ENCODE measurements at places on chromosomes 7 and 10.

DNA sequence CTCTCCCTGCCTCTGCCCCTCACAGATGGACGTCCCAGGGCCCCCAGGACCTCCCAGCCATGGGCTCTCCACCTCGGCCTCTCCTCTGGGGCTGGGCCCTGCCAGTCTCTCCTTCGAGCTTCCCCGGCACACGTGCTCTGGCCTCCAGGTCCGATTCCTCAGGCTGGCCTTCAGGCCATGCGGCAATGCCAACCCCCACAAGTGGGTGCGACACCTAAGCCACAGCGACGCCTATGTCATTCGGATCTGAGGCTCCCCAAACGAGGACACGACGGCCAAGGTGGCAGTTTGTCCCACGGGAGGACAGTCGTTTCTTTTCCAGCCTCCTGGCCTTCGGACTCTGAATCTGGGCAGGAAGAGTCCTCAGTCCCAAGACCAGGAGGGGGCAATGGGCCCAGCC is 5.2 kb downstream of the AP4M1 start:
- no peak for DNase-seq

GRCh38 chr7:25926451-25926850 is 225.5 kb upstream of the NFE2L3 start:
- no peak for DNase-seq

DNA sequence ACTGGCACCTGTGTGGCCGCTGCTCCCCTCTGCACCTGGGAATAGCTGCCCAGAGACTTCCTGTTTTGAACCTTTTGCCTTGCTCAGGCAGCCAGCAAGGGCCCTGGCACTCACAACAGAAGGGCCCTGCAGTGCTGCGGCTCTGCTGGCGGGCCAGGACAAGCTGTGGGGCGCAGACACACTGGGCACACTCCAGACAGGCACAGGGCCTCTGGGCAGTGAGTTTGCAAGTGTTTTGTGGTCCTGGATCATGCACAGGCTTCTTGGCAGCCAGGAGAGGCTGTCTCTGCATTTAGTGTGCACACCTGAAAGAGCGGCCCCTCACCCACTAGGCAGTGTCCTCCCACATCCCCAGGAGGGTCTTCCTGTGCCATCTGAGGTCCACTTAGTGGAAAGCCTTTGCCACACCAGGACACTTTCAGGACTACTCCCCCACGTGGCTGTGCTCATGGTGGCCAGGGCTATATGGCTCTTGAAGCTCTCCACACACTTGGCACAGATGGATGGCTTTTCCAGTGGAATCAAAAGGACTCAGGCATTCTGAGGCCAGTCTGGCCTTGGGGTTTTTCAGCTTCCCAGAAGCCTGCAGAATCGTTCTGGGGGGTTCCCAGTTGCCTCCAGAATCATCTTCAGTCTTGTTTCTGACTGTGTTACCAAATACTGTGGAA is 5.0 kb upstream of the ATP6V0E2 start:
- no peak for DNase-seq

DNA sequence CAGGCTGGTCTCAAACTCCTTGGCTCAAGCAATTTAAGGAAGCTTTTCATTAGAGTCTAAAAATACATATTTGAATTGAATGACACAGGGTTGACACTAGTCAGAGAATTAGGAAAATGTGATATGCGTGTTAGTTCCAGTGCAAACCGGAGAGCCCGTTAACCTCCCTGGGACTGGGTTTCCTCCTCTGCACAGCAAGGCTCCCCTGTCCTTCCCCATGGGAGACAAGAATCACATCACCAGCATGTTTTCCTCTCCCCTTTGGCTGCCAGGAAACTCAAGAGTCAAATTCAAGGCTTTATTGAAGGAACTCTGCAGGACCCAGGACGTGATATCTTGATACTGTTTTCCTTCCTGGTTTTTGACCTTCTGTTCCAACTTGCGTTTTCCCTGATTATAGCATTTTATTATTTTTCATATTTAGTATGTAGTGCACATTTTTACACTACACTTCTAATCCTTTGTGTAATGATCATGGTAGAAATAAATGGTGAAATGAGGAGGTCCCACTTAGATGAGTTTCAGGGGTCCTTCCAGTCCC is 24.9 kb downstream of the GSTO2 start:
- DNase-seq = no peak

DNA sequence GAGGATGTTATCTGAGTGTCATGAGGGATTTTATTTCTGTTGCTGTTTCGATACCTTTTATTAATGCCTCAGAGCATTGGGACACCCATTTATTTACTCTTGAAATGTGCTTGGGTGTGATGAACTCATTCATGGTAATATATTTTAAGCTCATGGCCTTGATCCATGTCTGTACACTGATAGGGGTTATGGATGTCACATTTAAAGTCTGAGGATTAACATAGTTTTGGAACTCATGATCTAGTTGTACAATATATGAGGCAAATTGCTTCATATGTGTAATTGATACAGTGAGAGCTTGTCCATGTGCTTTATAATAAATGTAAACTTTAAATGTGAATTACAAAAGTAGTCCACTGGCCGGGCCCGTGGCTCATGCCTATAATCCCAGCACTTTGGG is 23.0 kb upstream of the ZRANB1 start:
- no peak for DNase-seq

GRCh38 chr7:50448823-50449222 is 1.3 kb downstream of the FIGNL1 start:
- no peak for DNase-seq

- no peak for DNase-seq
These were observed 161.7 kb upstream of the TPK1 start for GRCh38 chr7:144997512-144997911.

DNA sequence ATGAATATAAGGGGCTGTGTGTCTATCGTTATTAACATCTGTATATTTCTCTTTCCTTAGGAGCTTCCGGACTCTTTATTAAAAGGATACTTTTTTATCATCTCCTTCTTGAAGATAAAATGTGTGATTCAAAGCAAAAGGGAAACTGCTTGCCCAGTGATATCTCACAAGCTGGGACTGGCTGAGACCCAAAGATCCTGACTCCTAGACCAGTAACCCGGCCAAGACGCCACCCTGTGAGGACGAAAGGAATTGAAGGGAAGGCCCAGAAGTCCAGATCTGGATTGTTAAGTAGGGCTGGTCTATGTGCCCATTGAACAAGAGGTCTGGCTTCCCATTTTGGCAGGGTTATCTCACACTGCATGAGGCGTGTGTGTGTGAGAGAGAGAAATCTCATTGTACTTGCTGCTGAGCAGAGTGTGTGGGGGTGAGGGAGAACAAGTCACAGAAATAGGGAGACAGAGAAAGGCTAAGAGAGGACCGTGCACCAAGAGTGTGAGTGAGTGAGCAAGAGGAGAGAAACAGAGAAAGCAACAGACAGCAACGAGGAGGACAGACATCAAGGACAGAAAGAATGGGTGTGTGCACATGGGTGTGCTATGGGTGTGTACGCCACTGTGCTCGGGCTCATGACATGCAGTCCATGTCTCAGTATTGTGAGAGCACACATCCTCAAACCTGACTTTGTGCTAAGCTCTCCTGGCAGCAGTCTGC is 75.4 kb downstream of the PLXNA4 start:
- DNase-seq = no peak

- no peak for DNase-seq
These were observed 19.7 kb downstream of the TRUB1 start for GRCh38 chr10:114957673-114958072.

DNA sequence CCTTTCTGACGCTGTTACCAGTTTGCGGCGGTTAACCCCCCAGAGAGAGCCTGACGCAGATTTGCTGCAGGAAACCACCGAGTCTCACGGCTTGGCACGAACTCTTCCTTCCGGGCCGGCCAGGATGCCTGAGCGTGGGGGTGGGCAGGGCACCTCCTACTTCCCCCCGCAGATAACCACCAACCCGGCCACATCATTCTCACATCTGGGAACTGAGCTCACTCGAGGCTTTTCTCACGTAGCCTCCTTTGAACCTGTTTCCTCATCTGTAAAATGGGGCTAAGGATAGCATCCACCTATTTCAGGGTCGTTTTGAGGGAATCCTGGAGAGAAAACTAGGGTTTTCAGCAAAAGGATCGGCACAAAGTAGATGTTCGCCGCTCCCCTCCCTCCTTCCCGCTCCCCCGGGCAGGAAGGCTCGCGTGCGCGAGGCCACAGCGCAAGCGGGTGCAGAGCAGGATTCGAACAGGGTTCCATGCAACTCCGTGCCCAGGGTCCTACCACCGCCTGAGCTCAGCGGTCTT is 23.6 kb downstream of the DDIT4 start:
- no peak for DNase-seq

DNA sequence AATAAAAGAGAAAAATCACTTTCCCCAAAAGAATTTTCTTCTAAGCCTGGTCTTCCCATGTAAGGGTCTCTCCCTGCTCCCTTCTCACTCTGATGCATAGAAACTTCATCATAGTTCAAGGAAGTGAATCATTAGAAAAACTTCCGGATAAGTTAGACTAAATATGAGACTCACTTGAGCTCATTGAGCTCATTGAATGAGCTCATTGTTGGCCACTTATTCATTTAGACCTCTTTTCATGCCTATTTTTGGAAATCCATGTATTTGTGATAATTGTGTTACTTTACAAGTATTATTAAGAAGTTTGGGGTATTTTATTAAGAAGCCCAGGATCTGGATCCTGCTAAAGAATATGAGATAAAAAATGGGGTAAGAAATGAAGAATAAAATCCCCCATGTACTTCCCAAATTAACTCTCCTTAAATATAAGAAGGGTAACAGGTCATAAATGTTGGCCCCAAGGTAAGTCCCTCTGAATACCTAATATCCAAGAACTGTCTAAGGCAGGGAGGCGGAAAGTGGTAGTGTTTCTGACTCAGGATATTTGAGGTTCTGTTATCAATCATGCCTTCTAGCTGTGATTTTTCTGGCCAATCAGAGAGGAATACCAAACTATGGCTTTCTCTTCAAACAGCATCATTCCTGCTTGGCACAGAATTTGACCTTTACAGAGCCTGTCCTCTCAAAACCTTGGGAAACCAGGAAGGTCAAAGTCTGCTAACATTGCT is 236.5 kb upstream of the PTN start:
- no peak for DNase-seq

- DNase-seq = no peak
These were observed 3.9 kb upstream of the INA start for GRCh38 chr10:103273041-103273441.

Data from HepG2 (cell line).